ENCODE measurements at places on chromosomes 11 and 22.

- DNase-seq = no peak
Measured at GRCh38 chr11:90423378-90423777, 200.5 kb upstream of the CHORDC1 start.

DNA sequence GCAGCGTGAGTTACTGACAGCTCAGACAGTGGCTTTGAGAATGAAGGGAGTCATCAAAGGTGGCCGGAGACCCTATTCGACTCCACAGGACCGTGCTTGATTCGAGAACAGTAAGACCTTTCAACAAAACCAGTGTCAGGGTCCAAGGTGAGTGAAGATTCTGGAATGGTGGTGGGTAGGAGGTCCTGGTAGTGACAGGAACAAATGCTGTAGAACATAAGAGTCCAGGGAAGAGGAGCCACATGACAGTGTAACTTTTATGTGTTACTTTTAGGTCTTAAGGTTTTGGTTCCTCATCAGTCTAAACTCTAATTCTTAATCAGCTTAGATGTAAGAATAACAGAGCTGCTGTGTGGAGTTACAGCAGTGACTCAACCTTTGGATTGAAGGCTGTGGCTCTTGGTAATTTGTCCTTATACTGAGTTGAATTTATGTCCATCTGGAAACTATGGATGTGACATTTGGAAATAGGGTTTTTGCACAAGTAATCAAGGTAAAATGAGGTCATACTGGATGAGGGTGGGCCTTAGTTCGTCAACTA is 1.8 kb downstream of the TBC1D22A start:
- DNase-seq = no peak

GRCh38 chr11:114892381-114893197 is 214.3 kb downstream of the NXPE2 start:
- no peak for DNase-seq

- DNase-seq = no peak
Measured at GRCh38 chr11:18739685-18740084, 13.7 kb upstream of the IGSF22 start.

- DNase-seq = no peak
Measured at GRCh38 chr11:2307501-2308331, 5.9 kb downstream of the TSPAN32 start.

GRCh38 chr22:30655532-30655931 is 12.1 kb downstream of the DUSP18 start:
- DNase-seq = no peak

GRCh38 chr11:19988598-19988997 is 171.7 kb downstream of the DBX1 start:
- DNase-seq = peak; percentile 25

DNA sequence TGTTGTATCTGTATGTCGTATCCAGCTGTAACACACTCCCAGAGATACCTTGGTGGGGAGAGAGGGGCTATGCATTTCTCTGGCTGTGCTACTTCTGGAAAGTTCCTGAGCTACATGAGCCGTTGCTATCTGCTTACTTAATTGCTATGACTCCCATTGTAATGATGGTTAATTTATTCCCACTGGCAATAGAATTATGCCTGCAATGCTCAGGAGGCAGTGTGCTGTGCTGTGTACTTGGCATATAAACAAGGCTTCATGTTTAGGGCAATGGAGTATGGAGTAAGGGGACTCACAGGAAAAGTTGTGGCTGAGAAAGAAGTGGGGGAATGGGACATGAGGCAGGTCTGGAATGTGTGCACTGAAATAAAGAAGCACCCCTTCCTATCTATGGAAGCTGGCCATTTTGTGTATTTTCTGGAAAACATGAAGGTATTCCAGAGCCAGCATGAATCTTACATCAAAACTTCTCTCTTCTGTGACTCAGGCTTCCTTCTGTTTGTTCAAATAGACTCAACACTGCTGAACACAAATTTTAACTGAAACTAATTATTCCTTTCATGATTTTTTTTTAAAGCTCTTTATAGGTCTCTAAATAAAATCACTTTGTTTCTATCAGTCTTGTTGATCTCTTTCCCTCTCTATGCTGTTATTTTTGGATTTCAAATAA is 40.6 kb downstream of the CD44 start:
- DNase-seq = peak; percentile 39

- DNase-seq = no peak
Measured at GRCh38 chr11:13769188-13769587, 100.7 kb downstream of the FAR1 start.

DNA sequence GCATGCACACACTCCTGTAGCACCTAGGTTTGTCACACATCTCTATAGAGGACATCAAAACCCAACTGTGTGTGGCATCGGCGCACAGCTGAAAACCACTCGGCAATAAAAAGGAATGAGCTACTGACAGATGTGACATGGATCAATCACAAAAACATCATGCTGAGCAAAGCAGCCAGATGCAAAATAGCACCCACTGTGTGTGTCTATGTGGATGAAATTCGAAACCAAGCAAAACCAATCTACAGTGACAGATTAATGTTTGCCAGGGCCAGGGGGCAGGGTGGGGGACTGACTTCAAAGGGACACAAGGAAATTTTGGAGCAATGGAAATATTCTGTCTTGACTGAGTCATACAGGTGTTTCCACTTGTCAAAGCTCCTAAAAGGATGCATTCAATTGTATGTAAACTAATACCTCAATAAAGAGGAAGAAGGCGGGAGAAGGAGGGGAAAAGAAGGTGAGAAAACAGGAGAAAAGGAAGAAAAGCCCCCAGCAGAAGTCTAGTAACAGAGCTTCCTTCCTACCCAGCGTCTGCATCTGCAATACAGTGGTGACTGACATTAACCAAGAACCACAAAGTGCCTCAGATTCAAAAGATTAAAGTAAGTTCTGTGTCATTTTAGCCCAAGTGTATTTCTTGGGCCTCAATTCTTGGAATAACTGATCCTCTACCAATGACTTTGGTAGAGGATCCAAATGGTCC is 49.8 kb downstream of the PACSIN2 start:
- DNase-seq = peak; percentile 44

GRCh38 chr22:22552630-22553029 is 6.4 kb downstream of the PRAME start:
- no peak for DNase-seq

DNA sequence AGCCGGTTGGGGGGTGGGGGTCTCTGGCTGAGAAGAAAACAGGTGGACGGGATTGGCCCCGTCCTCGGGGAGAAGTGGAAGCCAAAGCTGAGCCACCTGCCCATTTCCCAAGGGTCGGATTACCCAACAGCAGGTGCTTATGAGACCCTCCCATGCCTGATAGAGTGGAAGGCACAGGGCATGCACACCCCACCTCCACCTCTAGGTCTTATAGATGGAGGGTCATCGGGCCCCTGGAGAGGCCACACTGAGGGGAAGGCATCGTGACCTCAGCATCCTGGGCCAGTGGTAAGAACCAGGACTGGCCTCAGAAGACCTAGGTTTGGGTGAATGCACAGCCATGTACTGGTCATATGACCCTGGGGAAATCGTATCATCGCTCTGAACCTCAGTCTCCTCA is 85.9 kb downstream of the BUD13 start:
- DNase-seq = no peak

DNA sequence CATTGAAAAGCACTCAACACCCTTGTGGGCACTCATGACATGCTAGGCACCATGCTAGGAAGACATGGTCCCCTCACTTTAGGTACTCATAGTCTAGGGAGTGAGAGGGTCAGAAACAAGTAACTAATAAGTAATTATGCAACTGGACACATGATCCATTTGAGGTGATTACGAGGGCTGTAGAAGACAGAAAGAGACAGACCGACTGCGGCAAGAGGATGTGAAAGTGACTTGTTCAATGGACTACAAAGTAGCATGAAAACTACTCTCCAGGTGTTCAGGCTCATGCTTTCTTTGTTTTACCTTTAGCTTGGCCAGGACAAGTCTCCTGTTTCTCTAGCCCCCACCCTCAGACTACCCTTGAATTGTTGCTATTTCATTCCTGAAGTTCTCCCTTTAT is 310.8 kb upstream of the SORL1-AS1 start:
- DNase-seq = no peak

DNA sequence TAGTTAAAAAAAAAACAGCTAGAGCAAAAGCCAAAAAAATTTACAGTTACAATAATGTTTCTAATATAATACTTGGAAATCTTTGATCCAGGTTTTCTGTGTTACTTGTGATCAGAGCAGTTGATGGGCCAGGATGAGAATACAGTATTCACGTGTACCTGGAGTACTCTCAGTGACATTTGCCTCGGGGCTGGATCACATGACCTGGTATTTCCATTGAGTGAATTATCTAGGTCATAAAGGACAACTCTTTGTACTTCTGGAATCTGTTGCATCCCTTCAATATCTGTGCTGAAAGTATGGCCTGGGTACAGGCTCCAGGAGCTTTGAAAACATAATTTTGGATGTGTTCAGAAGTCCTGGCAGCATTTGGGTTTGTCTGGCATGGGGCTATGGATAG is 93.5 kb downstream of the GRAMD1B start:
- DNase-seq = no peak

DNA sequence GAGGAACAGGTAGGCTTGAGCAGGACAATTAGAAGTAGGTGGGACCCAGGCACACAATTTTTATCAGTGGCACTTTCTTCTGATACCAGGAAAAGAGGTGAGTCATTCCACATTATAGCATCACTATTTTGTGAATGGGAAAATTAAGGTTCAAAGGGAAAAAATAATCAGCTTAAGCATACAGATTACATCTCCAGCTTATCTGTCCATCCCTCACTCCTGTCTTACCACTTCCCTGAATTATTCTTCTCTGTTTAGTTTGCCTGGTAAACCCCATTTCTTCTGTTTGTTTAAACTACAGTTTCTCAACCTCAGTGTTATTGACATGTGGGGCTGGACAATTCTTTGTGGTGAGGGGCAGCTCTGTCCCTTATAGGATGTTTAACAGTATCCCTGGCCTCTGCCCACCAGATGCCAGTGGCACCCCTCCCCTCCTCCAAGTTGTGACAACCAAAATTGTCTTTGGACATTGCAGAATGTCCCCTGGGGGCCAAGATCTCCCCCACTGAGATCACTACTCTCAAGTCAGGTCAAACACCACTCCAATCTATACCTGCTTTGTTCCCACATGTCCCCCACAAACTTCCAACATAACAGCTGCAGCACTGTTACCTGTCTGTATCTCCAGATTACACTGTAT is 8.5 kb upstream of the XBP1 start:
- DNase-seq = no peak

DNA sequence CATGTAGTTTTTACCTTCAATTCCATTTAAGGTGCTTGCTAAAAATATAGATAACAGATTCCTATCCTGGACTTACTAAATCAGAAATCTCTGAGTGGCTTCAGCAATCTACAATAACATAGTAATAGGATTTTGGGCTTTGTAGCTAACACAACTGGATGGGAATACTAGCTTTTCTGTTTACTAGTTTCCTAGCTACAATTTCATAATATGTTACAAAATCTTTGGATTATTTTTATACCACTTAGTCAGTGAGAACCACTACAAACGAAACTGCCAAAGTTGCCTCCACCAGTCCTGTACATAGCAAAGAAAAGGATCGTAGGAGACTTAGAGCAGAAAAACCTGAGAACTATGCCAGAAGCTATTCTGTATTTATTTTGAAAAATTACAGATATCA is 87.7 kb upstream of the ANO3 start:
- DNase-seq = no peak

DNA sequence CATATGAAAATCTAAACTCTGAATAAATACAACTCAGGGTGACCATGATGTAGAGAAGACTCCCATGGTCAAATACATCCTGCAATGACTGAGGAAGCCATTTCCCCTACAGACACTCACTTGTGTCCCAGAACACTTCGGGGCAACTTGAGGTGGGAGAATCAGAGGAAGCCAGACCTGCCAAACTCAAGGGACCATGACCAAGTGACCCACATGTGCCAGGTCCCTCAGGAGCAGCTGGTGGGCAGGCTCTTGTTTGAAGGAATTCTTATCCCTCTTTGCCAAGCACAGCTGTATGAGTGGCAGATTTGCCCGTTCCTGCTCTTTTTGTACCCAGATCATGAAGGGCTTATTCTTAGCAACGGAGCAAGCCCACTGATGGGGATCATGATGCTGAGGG is 17.8 kb downstream of the SPATA19 start:
- no peak for DNase-seq

- no peak for DNase-seq
Measured at GRCh38 chr11:71173709-71174108, 78.7 kb downstream of the SHANK2 start.

DNA sequence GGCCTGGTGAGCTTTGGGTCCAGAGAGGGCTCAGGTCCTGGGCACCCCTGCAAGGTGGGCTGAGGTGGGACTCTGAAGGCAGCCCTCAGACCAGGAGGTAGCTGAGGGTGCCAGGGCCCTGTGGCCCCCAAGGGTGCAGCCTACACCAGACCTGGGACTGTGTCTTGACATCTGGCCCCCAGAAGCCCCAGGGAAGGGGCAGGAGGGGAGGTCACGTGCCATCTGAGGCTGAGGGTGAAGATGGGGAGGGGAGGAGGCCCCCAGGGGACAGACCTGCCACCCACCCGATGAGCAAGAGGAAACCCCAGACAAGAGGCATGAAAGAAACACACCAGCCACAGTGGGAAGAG is 520.2 kb downstream of the BRD1 start:
- no peak for DNase-seq

- DNase-seq = no peak
Measured at GRCh38 chr22:42985531-42985905, 29.4 kb downstream of the PACSIN2 start.

DNA sequence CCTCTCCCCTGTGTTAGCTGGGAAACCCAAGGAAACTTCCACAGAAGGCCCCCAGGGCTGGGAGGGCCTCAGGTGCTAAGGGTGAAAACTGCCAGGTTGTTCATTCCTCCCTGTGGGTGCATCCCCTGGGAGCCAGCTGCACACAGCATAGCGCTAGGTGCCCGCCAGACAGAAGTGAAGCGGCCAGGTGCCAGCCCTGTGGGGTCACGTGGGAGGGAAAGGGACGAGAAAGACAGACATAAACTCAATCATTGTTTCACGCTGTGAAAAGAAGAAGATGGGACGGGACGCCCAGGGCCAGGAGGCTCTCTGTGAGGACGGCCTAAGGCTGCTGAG is 31.6 kb upstream of the HMOX1 start:
- no peak for DNase-seq

- DNase-seq = peak; percentile 62
Measured at GRCh38 chr22:43707648-43708047, 104.5 kb downstream of the EFCAB6 start.

Measured in PC-3 (cell line).